ENCODE measurements at places on chromosomes 16 and 17. TPM values are rescaled to one million over a fixed set of nuclear protein-coding genes. Genes with fewer than 3 reads are reported as not detected.

- peaks cover 59% of the 10 kb centered on the region for H3K36me3 ChIP-seq
- no peaks in the 10 kb centered on the region for H3K27me3 ChIP-seq
- peak overlapping the region; percentile 97 for H3K27ac ChIP-seq
- no peak for DNase-seq
Measured at GRCh38 chr17:77147357-77147801, 6.6 kb downstream of the SEC14L1 start.

The RTN4RL1 gene
- 6.5 TPM for total RNA-seq

The TMEM88 gene
- total RNA-seq, result 15.8 TPM

- peaks cover 52% of the 10 kb centered on the region for H3K36me3 ChIP-seq
- no peak overlapping the region for H3K4me3 ChIP-seq
- no peaks in the 10 kb centered on the region for H3K27me3 ChIP-seq
- H3K4me1 ChIP-seq, result peaks cover 11% of the 10 kb centered on the region
- no peak overlapping the region for H3K27ac ChIP-seq
Measured at GRCh38 chr17:45283711-45284110, 21.8 kb upstream of the SPATA32 start.

GRCh38 chr17:79792341-79792871 lies 4.5 kb downstream of the CBX8 start:
- H3K27ac ChIP-seq, result no peak overlapping the region
- no peaks in the 10 kb centered on the region for H3K36me3 ChIP-seq
- peaks cover 60% of the 10 kb centered on the region for H3K27me3 ChIP-seq
- no peak overlapping the region for H3K4me3 ChIP-seq
- H3K4me1 ChIP-seq, result no peaks in the 10 kb centered on the region

DNA sequence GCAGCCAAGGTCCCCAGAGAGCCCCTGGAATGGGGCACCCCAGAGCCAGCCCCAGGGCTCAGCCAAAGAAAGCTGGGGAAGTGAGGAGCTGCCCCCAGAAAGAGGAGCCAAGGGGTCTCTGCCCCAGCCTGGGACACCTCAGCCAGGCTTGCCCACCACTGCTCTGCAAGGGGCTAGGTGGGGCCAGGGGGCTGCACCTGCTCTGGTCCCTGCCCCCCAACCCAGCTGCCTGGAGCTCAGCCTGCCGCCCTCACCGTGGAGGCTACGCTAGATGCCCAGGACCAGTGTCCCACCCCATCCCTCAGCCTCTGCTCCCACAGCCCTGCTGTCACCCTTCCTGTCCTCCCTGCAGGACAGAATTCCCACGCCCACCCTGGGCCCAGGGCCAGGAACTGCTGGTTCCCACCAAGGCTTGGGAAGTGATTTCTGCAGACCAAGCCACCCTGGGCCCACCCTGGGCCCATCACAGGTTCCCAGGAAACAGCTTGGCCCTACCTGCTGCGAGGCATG lies 28.1 kb upstream of the KRT17 start:
- no peak overlapping the region for H3K4me3 ChIP-seq
- no peaks in the 10 kb centered on the region for H3K27me3 ChIP-seq
- no peak for DNase-seq
- H3K36me3 ChIP-seq, result no peaks in the 10 kb centered on the region
- H3K27ac ChIP-seq, result no peak overlapping the region

DNA sequence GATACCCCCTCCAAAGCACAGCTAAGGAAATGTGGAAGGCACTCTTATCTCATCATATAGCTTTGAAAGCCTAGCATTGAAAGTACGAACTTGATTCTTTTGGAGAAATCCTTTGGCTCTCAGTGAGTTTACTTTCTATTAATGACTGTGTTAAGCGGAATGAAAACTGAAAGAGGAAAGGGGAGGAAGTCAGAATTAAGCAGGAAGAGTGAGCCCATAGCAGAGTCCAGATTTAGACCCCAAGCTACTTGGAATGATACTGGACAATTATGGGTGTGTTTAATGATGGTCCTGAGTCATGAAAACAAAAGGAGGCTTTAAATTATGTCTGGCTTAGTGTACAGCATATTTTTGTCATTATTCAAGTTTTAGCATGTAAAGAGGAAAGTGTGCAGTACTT lies 42.2 kb downstream of the TENT4B start:
- H3K4me3 ChIP-seq, result no peak overlapping the region
- no peaks in the 10 kb centered on the region for H3K27me3 ChIP-seq
- no peaks in the 10 kb centered on the region for H3K36me3 ChIP-seq
- no peak for DNase-seq

DNA sequence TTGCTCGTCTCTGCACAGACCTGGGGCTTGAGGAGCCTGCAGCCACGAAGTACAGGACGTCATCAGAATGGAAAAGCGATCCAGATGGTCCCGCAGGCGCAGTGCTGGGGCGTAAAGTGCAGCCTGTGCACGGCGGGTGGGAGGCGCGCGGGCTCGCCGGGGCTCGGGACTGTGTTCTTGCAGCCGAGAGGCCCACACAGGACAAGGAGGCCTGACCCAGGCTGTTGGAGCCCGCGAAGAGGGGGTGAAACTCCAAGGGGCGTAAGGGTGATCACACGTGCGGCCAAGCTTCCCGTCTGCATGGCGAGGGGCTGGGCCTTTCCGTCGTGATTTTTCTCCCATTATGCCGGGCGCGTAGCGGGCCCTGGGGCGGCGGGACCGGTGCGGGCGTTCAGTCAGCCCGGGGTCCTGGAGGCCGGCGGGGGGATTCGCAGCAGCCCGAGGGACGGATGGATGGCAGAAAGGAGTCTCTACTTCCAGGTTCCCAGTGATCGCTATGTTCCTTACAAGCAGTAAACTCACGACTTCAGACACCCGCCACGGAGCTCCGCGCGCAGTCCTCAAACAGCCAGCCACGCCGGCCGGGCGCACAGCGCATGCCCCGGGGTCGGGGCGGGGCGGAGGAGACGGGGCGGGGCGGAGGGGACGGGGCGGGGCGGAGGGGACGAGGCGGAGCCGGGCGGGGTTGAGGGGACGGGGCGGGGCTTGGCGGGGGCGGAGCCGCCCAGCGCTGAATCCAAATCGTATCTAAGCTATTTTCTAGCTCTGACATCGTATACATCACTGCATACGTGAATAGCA lies 141.0 kb upstream of the KCNJ18 start:
- H3K27me3 ChIP-seq, result peaks cover 4% of the 10 kb centered on the region
- no peaks in the 10 kb centered on the region for H3K36me3 ChIP-seq
- peaks cover 24% of the 10 kb centered on the region for H3K4me1 ChIP-seq

DNA sequence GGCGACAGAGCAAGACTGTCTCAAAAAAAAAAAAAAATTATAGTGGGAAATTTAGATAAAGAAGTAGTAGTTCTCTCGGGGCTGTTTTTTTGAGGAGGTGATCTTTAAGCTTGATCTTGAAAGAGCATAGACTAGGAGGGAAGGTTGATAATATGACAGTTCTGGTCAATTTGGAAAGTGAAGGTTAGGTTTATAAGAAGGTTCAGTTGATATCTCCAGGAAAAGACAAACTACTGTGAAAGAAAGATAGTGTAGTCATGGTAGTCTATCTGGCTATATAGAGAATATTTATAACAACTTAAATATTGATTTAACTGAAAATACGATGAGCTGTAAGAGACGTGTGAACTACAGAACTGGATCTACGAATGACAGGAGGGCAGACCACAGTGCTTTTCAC lies 3.1 kb downstream of the ATF7IP2 start:
- no peak overlapping the region for H3K27ac ChIP-seq
- DNase-seq, result no peak
- peaks cover 8% of the 10 kb centered on the region for H3K4me1 ChIP-seq
- no peaks in the 10 kb centered on the region for H3K36me3 ChIP-seq
- H3K27me3 ChIP-seq, result no peaks in the 10 kb centered on the region
- no peak overlapping the region for H3K4me3 ChIP-seq

DNA sequence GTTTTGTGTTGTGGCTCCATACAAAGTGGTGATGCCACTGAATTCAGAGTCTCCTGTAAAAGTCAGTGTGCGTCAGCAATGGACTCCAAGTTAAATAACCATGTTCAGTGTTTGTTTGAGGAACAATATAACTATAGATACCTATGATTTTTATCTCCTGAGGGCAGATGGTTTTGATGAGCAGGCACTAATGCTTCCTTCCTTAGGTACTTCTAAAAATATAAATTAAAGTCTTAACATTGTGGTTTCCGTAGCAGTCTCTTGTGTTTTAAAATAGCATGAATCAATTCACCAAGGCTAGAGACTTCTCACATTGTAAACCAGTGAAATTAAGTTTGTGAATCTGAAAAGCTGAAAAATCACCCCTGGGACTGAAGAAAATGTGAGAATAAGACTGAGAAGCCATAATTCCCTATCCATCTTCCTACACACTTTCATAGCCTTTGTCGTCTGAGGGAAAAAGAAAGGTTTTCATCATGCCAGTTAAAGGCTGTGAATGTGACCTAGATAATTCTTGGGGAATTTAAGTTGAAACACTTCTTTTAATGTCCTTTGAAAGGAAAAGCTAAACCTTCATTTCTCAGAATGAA lies 1502.9 kb downstream of the CDH11 start:
- no peaks in the 10 kb centered on the region for H3K27me3 ChIP-seq
- no peak for DNase-seq
- no peaks in the 10 kb centered on the region for H3K4me1 ChIP-seq
- H3K4me3 ChIP-seq, result no peak overlapping the region

- no peak overlapping the region for H3K27ac ChIP-seq
- no peaks in the 10 kb centered on the region for H3K36me3 ChIP-seq
- no peaks in the 10 kb centered on the region for H3K27me3 ChIP-seq
- H3K4me3 ChIP-seq, result no peak overlapping the region
- peaks cover 3% of the 10 kb centered on the region for H3K4me1 ChIP-seq
Measured at GRCh38 chr16:86216591-86216990, 293.7 kb upstream of the FOXF1 start.

DNA sequence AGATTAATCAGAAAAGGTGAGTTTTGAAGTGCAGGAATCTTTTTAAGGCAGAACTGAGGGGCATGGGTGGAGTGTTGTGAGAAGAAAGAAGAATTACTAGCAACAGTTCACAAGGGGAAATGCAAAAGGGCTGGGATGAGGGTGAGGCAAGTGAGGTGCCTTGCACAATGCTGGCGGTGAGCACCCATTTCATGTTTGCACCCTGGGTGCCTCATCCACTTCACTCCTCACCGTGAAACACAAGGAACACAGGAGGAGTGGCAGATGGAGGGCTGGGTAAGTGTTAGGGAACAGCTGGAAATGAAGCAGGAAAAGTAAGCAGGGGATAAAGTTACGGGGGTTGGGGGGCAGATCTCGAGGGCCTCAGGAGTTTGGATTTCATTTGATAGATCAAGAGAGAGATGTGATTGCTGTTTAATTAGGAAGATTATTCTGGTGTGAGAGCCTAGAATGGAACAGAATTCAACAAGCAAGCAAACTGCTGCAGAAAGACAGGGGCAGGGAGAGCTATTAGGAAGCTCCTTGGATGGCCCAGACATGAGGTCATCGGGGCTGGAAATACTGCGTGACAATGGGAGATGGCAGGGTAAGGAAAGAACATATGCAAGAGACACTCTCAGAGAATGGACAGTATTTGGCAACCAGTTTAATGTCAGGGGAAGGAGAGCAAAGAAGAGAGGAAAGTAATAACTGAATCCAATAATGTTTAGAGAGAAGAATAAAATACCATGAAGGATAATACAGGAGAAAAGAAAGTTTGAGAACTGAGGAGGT lies 8.3 kb upstream of the HEATR6 start:
- H3K4me1 ChIP-seq, result no peaks in the 10 kb centered on the region
- no peak overlapping the region for H3K27ac ChIP-seq
- H3K4me3 ChIP-seq, result no peak overlapping the region
- no peaks in the 10 kb centered on the region for H3K36me3 ChIP-seq
- DNase-seq, result no peak

GRCh38 chr16:70725024-70725911 lies 39.4 kb upstream of the MTSS2 start:
- H3K36me3 ChIP-seq, result no peaks in the 10 kb centered on the region
- peak overlapping the region; percentile 81 for H3K27ac ChIP-seq

GRCh38 chr17:31320791-31321190 lies 631 bp downstream of the EVI2A start:
- no peak overlapping the region for H3K27ac ChIP-seq
- DNase-seq, result no peak
- no peaks in the 10 kb centered on the region for H3K36me3 ChIP-seq
- no peaks in the 10 kb centered on the region for H3K27me3 ChIP-seq

The KPNB1 gene
- total RNA-seq, result 166 TPM

The C16orf96 gene
- 0.33 TPM for total RNA-seq

DNA sequence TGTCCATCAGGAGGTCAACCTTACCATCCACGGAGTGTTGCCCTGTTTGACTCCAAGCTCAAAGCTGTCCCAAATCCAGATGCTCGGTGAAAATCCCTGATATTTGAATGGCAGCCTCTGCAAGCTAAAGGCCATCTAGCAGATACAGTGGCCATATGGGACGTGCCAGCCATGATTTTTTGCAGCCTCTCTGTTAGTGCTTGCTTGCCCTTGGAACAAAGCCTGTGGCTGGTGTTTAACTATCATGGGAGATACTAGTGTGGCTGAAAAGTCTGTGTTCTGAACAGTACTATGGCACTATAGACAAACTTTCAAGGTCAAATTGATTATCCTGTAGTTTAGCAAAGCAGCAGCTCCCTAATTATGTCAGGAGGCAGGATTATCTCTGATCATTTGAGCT lies 214.3 kb downstream of the CDH13 start:
- DNase-seq, result no peak
- no peak overlapping the region for H3K4me3 ChIP-seq
- H3K27ac ChIP-seq, result no peak overlapping the region
- H3K4me1 ChIP-seq, result no peaks in the 10 kb centered on the region

DNA sequence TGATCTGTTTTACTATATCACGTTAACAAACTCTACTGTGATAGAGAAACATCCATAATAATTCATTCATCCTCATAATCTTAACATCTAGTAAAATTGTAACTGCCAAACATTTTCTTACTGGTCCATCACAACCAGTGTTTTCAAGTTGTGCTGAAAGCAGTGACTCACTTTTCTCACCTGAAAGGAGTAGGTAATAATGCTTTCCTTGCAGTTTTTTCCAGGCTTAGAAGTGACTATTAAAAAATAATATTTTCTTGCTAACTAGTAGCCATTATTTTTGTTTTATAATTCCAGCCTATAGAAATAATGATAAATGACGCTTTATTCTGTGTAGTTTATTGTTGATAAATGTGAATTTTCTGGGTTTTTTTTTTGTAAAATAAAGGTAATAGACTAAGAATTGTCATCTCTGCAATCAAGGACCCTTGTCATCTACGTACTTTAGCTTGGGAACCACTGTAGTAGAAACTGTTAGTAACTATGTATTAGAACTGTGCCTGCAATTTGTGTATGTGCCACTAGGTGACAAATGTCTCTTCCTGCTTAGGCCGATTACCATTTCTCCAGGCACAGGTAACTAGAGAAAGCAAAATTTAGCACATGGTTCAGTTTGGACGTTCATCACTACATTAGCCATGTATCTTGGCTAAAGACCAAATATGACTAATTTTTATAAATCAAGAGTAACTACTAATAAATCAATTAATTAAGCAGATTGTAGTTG lies 409.4 kb upstream of the ERCC4 start:
- H3K27me3 ChIP-seq, result no peaks in the 10 kb centered on the region
- no peak for DNase-seq
- no peak overlapping the region for H3K4me3 ChIP-seq
- no peaks in the 10 kb centered on the region for H3K36me3 ChIP-seq
- no peak overlapping the region for H3K27ac ChIP-seq

- no peaks in the 10 kb centered on the region for H3K4me1 ChIP-seq
- H3K4me3 ChIP-seq, result peak overlapping the region; percentile 7
- no peak overlapping the region for H3K27ac ChIP-seq
- H3K36me3 ChIP-seq, result no peaks in the 10 kb centered on the region
- DNase-seq, result no peak
Measured at GRCh38 chr16:31331141-31331764, 23.7 kb upstream of the ITGAX start.

The KRT36 gene
- not detected for total RNA-seq

Data from adrenal gland (tissue), 19 donors.